ENCODE measurements at places on chromosomes 16 and 17.

GRCh38 chr17:59107306-59107670 is 608 bp upstream of the TRIM37 start:
- no peak for DNase-seq

DNA sequence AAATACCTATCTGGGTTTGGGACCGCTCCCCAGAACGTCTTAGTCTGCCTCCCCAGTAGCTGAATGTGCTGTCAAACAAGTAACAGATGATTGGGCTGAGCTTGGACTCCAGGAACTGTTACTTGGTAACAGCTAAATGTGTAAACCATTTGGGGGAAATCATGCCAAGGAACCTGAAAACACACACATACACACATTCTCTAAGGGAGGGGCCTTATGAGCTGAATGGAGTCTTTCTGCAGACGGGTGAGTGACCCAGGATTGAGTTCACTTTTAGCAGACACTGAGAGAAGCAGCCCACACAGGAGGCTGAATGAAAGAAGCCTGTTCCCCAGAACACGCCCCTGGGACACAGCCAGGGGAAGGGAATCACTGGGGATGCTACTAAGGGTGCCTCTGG is 1.6 kb downstream of the ACLY start:
- DNase-seq, result peak; percentile 22

DNA sequence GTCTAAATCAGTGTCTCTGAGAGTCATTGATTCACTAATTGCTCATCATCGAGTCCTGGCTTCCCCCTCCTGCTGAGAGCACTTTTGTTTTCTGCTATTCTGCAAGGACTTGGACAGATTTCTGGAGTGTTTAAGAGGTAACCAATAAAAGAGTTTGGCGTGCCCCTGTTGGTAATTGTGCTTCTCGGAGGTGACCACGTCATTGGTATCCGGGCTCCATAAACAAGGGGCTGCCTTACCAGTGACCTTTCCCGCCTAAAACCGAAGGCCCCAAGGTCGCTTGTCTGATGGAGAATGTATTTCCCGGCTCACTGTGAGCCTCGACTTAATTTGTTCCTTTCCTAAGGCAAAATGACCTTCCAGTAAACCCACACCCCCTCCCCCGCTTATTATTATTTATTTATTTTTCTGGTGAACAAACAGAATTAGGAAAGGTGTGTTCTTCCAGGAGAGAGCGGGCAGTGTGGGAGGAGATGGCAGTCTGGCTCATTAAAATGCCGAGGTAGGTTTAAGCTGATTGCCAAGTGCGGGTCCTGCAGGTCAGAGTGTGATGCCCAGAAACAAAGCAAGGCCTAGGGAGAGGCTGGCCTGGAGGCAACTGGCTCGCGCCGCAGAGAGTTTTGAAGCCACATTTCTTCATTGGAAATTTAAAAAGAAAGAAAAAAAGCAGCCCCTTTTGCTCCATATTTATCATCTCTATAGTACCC is 30.2 kb downstream of the MSI2 start:
- no peak for DNase-seq

DNA sequence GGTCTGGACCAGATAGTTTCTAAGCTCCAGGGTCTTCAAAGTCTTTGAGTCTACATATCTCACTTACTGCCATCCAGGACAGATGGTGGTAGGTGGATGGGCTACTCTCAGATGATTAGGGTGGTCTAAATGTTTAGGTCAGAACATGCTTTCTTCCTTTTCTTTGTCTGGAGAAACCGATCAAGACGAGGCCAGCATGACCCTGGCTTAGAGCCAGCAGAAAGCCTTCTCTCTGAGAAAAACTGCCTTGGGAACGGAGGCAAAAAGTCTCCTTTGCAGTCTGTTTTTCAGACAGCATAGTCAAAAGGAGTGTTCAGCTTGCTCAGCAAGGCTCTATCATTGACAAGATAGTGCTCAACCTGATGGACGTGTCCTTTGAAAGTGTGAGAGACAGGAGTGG is 48.8 kb downstream of the SPACA3 start:
- DNase-seq, result no peak

GRCh38 chr16:85185303-85186100 is 73.2 kb upstream of the CIBAR2 start:
- no peak for DNase-seq

DNA sequence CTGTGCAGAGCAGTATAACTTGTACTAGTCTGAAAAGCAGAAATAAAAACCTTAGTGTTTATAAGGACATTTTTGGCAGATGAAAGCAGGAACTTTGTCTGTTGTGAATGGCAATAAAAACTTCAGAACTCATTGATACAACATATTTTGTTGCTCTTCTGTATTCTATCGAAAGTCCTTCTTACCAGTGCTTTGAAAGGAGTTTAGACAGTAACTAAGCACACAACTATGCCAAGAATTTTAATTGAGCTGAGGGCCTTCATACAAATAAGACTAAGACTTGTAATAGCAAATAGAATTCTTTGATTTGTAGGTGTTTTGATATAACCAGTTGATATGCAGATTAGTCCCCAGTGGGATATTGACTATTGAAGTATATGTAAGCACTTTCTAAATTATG is 308.4 kb downstream of the ZFHX3 start:
- DNase-seq, result peak; percentile 28

GRCh38 chr17:47243737-47244598 is 9.7 kb upstream of the ITGB3 start:
- DNase-seq, result no peak

- DNase-seq, result no peak
Measured at GRCh38 chr16:55328611-55329569, 4.9 kb downstream of the IRX6 start.

GRCh38 chr17:17812211-17813054 is 24.4 kb downstream of the SREBF1 start:
- no peak for DNase-seq

DNA sequence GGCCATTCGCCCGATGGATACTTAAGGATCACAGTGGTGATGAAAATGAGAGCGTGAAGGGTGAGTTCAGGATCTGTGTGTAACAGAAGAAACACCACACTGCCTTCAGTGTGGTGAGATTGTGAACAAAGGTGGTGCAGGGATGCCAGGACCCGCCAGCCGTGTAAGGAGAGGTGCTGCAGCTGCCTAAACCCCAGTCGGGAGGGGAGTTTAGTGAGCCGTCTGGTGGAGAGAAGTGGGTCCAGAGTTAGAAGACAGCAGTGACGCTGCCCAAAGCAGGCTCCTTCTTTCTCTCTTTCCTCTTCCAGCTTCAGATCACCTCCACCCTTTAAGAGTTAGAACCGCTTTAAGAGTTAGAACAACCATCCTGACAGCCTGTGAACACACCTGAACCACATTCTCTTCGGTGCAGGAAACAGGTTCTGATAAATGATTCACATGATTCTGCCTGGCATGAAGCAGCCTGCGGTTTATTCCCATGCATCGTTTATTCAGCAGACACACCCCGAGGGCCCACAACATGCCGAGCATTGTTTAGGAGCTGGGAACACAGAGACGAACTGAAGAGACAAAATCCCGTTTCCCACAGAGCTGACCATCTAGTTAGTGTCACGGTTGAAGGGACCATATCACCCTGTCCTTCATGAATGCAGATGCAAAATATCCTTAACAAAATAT is 84.0 kb upstream of the DNAH17 start:
- peak; percentile 93 for DNase-seq

GRCh38 chr17:7111784-7112509 is 2.7 kb downstream of the ASGR2 start:
- no peak for DNase-seq

DNA sequence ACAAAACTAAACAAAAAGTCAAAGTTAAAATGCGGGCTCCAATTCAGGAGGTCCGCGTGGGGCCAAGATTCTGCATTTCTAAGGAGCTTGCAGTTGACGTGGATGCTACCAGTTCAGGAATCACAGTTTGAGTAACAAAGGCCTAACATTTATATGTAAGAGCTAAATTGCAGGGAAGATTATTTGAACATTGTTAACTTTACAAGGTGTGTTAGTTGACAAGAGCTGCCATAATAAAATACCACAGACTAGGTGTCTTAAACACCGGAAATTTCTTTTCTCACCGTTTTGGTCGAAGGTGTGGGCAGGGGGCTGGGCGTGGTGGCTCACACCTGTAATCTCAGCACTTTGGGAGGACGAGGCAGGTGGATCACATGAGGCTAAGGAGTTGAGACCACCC is 24.8 kb upstream of the CMIP start:
- no peak for DNase-seq

- DNase-seq, result no peak
Measured at GRCh38 chr17:2195729-2196128, 107.9 kb downstream of the SMG6 start.

DNA sequence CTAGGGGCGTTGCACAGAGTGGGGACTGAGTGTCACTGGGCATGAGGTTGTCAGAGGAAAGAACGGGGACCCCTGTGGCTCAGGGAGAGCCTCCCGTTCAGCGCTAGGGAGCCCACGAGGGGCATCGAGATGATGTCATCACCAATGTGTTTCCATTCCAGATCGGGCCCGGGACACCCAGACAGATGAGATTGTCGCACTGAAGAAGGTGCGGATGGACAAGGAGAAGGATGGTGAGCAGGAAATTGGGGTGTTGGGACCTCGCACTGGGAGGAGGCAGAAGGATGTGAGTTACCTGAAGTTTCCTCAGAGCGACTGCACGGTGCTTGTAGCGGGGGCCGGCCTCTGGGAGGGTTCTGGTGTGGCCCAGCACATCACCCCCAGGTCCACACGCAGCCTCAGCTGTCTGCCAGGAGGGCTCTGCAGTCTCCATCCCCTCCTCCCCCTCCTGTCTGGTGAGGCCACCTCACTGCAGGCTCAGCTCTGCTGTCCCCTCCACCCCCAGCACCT is 4.0 kb downstream of the CDK10 start:
- DNase-seq, result no peak

DNA sequence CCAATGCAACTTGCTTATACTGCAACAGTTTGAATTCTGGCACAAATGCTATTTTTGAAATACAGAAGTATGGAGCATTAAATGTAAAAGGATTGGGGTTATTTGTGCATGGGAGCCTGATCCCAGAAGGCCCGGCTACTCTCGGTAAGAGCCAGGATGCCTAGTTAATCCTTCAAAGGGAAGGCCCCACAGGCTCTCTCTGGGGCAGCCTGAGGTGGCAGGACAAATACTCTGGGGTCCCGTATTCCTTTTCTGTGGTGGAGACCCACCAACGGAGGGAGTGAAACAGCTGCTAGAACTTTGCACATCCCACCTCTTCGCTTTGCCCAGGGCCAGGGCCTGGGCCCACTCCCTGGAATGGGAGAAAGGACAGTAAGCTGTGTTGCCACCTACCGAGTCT is 30.4 kb downstream of the ERN1 start:
- no peak for DNase-seq

DNA sequence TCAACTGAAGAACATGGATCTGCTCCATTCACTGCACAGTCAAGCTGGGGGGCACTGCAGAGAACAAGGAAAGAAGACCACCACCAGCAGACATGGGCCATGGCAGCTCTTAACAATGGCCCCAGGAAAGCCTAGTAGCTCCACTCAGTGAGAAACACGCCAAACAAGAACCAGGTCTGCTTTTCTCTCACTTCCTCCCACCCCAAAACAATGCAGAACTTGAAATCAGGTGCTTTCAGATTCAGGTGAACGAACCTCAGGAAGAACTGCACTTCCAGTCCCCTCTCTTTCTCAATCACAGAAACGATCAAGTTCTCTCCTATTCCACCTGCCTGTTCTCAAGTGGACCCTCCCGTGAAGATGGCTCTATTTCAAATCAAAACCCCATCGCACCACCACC is 155.6 kb downstream of the GRIN2A start:
- DNase-seq, result no peak

DNA sequence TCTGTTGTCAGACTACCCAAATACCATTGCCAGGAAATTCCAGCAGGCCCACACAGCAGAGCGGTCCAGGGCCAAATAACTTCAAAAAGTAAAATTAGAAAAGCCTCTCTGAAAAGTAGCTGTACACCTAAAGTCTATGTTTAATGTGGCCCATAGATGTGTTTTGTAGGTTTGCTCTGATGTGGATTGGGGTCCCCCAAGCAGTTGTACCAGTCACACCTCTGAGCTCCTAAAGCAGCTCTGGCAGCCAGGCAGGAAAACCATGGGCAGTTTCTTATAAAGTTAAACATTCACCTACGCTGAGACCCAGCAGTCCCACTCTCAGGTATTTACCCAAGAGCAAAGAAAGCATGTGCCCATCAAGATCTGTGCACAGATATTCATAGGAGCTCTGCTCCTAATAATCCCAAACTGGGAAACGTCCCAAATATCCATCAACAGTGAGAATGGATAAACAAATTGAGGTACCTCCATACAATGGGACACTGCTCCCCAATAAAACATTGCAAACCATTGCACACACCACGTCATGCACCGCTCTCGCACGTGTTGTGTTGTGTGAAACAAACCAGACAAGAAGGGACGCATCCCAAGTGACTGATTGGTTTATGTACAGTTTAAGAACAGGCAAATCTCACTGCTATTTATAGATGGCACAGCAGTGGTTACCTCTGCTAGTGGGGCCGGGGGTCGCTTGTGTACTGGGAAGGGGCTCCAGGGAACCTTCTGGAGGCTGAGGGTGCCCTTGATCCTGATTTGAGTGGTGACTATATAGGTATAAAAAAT is 15.8 kb upstream of the PRM1 start:
- no peak for DNase-seq

- DNase-seq, result no peak
Measured at GRCh38 chr16:9048302-9048700, 43.1 kb upstream of the HAPSTR1 start.

- peak; percentile 90 for DNase-seq
Measured at GRCh38 chr17:4948931-4949320, 596 bp upstream of the PFN1 start.

GRCh38 chr16:77166726-77167125 is 24.3 kb upstream of the MON1B start:
- DNase-seq, result no peak

GRCh38 chr16:31427441-31428278 is 500 bp downstream of the COX6A2 start:
- no peak for DNase-seq

DNA sequence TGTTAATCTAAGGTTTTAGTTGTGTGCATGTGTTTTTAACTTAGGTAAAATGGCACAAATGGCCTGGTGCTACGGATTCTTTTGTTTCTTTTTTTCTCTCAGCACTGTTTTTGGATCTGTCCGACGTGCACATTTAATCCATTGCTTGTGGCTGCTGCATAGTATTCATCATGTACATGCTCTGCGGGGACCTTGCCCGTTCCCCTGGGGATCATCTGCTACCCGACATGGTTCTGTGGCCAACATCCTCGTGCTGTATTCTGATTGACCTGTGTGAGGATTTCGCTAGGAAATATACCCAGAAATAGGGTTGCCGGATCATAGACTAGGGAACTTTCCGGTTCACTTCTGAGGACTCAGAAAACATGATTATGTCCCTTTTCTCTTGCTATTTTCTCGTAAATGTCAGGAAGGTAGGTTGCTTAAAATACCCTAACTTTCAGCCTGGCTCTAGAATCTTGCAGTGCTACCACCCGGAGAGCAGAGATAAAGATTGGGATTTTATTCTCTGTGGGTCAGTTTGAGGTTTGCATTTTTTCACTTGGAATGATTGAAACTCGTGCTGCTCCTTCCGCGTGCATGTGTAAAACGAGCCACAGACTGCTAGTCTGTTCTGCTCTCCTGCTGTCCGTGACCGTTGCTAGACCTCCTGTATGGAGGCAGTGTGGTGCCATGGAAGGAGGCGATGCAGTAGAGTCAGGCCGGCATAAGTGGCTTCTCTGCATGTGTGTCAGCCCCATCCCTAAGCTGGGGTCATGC is 42.9 kb downstream of the LDHD start:
- DNase-seq, result no peak

Measured in foreskin keratinocyte (primary cell).